Mesenchymal stem cell (in vitro differentiated cells and primary cell): ENCODE measurements at places on chromosomes 2 and 18.

DNA sequence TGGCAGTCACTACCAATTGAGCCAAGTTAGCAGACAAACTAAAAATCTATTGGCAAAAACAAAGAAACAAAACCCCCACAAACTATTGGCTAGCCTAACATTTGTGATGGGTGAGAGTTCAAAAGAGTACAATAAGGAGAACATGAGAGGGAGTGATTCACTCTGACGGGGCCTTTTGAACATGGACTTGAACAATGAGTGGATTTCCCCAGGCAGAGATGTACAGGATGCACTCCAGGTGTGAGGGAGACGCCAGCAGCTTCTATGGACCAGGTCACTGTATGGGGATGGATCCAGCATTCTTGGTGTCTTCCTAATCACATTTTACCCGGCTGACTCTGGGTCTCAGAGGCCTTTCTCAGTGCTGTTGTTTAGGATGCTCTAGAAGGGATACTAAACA is 167.5 kb upstream of the SMAD2 start:
- DNase-seq: no peak

DNA sequence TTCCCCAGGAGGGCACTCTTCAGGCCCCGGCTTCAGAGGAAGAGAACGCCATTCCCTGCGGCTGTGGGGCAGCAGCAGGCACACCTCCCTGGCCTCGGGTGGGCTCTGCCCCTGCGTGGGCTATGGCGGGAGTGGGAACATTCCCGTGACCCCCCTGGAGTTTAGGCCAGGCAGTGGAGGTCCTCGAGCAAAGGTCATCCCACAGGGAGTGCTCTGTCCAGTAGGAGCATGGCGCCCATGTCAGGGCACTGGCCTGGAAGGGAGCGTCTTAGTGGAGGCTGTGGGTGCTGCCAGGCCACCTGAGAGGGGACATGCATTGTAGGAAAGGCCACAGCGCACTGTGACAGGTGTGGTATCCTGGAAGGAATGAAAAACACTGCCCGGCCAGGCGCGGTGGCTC is 9.2 kb upstream of the NFATC1 start:
- no peak for DNase-seq

GRCh38 chr18:24826605-24827004 is 366.2 kb downstream of the HRH4 start:
- DNase-seq: no peak

GRCh38 chr2:162164802-162165201 is 12.8 kb upstream of the GCG start:
- DNase-seq: no peak

DNA sequence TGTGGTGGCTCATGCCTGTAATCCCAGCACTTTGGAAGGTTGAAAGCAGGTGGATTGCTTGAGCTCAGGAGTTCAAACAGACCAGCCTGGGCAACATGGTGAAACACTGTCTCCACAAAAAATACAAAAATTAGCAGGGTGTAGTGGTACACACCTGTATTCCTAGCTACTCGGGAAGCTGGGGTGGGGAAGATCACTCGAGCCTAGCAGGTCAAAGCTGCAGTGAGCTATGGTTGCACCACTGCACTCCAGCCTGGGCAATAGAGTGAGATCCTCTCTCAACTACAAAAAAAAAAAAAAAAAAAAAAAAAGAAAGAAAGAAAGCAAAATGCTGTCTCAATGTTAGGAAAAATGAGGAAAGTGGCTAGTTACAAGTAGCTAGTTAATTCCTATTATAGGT is 56.8 kb downstream of the TRIP12 start:
- DNase-seq: no peak

- no peak for DNase-seq
Measured at GRCh38 chr2:28495551-28496250, at the start of gene PLB1. TSS of gene PLB1 (plus strand) at chr2:28496060. CDS start at chr2:28496115, 55 bp downstream.
